ENCODE measurements at places on chromosomes 3 and 15.

DNA sequence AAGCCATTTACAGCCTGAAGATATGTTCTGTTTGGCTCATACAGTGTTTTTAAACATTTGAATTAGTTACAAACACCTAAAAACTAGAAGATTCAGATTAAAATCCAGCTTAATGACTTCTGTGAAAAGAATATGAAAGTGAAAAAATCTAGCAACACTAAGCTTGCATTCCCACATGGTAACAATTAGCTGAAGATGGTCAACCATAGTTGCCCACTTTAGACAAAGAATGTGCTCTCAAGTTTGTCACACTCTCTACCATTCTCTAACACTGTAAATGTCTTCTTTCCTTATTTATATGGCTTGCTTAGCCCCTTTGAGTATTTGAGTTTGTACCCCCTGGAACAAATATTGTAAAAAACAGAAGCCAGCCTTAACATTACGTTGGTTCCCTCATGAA lies 32.7 kb downstream of the HDGFL3 start:
- no peak for DNase-seq

DNA sequence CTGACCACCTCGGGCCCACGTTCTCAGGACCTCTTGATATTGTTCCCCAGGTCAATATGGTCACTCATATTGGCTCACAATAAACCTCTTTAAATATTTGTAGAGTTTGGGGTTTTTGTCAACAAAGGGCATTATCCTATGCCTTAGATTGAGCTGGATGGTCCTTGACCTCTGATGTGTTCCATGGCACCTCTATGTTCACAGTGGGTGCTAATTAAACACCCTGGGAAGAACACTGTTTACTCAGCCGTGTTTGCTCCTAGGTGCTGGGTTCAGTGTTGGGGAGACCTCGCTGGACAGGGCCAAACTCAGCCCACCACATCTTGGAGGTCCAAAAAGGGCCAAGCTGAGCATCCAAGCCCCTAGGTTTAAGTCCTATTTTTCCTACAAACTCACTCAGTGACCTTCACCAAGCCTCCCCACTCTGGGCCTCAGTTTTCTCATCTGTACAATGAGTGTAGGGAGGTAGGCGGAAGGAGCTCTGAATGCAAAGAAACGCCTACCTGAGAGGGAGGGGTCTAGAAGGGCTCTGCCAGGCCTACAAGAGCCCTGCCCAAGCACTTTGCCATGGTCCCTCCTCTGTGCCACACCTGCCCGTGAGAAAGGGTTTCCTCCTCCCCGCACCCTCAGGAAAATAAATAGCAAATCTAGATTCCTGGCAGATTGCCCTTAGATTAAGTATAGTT lies 7.2 kb downstream of the FAM174B start:
- no peak for DNase-seq

- no peak for DNase-seq
These were observed 183.0 kb upstream of the THBS1 start for GRCh38 chr15:39397883-39398282.

GRCh38 chr3:76134166-76134565 lies 348.8 kb upstream of the ZNF717 start:
- DNase-seq, result no peak

GRCh38 chr15:95287720-95288103 lies 1042.8 kb upstream of the NR2F2 start:
- DNase-seq, result no peak

All from activated naive CD8-positive, alpha-beta T cell treated with anti-CD3 and anti-CD28 coated beads, Interleukin-2, amount 50 U/mL, for 16 hours (primary cell).